Uterine smooth muscle cell (primary cell): ENCODE measurements at places on chromosomes 2 and 18. TPM values are rescaled to one million over a fixed set of nuclear protein-coding genes. Genes with fewer than 3 reads are reported as not detected.

FOXI3 gene
- total RNA-seq = not detected in 2 replicates

SETBP1 gene
- 2.2 and 3.2 TPM in 2 replicates for total RNA-seq

SCN7A gene
- 0.11 and 0.12 TPM in 2 replicates for total RNA-seq

CNTNAP5 gene
- total RNA-seq = not detected in 2 replicates

PTPN4 gene
- total RNA-seq = 15.2 and 24.2 TPM in 2 replicates

VWC2L gene
- total RNA-seq = under 0.01 TPM in 1 of 2 replicates, not detected in the other

IWS1 gene
- 46.9 and 51.2 TPM in 2 replicates for total RNA-seq

LGALSL gene
- total RNA-seq = 2.3 and 3.1 TPM in 2 replicates

POMC gene
- total RNA-seq = 1.1 and 1.7 TPM in 2 replicates

GALNT5 gene
- total RNA-seq = 1.8 and 7.2 TPM in 2 replicates

GPC1 gene
- total RNA-seq = 70.9 and 115 TPM in 2 replicates

ADCYAP1 gene
- not detected in 2 replicates for total RNA-seq
